ENCODE measurements at places on chromosomes 7 and 10.

GRCh38 chr10:5764422-5765297, 48.6 kb downstream of the GDI2 start:
- no peak for DNase-seq

- no peak for DNase-seq
Measured at GRCh38 chr7:129252128-129252527, 27.3 kb downstream of the AHCYL2 start.

DNA sequence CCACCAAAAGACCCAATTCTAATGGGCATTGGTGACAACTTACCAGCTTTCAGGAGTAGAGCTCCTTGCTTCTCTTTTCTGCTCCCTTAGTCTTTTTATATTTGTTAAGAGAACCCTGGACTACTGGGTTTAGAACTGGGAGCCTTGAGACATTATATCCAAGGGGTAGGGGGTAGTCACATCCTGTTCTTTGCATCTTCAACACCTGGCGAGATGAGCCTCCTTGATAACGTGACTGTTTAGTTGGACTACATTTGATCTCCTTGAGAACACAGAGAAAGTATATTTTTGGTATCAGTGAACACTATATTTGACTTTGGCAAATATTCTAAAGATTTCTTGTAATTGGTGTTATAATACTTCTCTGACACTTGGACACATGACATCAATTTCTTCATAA, 9.0 kb upstream of the SMNDC1 start:
- DNase-seq: no peak

- no peak for DNase-seq
Measured at GRCh38 chr7:100753750-100754149, 20.4 kb downstream of the ZAN start.

DNA sequence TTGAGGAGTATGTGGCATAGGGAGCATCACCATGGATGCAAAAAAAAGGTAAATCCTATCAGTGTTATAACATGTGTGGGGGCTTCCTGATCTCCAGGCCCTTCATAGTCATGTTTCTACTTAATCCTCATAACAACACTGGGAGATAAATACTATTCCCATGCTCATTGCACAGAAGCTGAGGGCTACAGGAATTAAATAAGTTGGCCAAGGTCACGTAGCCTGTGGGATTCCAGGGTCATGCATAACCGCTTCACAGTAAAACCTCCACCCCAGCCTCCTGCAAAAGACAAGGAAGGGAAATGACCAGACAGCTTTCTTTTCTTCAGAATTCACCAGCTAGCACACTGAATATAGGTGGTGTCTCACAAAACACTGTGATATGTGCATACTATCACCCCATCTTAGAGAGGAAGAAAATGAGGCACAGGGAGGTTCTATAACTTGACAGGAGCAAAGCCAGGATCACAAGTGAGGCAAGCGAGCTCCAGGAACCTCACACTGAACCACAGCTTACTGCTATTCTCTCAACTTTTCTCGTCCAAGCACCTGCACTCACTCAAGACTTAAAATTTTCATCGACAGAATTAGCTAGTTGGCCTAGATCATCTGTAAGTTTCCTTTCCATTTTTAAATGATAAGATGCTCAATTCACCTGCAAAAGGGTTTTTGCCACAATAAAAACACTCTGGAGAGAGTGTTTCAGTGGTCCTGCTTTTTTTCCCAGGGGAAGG, 13.4 kb downstream of the JAZF1 start:
- no peak for DNase-seq

DNA sequence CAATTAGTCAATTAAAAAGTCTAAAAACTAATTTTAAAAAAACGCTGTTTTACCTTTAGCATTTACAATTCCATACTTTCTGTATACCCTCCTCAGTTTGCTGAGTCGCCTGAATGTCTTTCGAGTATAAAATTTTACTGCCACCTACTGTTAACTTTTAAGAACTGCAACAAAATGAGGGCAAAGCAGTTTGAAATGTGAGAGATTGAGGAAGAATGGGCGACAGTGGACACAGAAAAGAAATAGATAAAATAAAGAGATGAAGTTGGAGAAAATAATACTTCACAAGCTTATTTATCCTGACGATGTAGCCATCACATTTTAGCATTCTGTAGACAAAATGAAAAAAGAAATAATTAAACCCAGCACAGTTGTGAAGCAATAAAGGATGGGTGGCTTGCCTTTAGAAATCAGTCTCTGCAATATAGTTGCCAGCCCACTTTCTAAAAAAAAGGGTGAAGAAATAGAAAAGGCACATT, 110.8 kb upstream of the PTN start:
- DNase-seq: no peak

DNA sequence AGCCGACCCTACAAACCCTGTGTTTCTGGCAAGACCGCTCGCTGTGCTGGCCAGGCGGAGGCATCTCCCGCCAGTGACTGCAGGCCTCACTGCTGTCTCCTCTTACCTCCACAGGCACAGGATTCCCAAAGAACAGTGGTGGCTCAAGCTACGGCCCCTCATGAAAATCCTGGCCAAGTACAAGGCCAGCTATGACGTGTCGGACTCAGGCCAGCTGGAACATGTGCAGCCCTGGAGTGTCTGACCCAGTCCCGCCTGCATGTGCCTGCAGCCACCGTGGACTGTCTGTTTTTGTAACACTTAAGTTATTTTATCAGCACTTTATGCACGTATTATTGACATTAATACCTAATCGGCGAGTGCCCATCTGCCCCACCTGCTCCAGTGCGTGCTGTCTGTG, 36.2 kb downstream of the PITRM1 start:
- DNase-seq: peak; percentile 72

DNA sequence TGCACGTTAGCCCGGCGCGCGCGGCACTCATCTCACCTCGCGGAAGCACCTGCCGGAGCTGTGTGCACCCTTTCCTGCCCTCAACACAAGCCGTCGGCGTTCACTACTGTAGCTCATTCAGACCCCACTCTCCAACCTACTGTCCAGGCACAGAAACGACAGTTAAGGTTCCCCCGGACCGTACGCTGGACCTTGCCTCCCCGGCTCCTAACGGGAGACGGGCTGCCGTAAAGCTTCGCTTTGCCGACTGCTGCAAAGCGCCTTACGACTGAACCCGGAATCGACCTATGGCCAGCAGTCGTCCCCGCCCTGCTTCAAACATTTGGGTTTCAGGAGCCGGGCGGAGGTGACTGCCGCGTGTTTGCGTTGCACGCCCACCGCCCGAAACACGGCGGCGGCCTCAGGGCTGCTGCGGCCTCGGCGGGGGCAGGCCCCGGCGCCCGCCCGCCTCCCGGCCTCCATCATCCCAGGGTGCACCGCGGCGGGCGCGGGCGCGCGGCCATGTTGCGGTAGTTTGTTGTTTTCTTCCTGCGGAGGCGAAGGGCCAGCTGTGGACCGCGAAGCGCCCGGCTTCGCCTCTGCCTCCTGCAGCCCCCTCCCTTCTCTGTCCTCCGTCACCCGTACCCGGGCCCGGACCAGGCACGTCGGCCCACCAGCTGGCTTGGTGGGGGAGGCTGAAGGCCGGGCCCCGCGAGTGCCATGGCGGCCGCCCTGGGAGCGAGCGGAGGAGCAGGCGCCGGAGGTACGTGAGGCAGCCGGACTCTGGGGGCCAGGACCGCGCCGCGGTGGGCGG, at the start of gene RBM33:
Gene RBM33 (plus strand): TSS at position 484 of the 793 bp plus-strand sequence. CDS start 216 bp downstream, at position 700.
- peak; percentile 87 for DNase-seq

DNA sequence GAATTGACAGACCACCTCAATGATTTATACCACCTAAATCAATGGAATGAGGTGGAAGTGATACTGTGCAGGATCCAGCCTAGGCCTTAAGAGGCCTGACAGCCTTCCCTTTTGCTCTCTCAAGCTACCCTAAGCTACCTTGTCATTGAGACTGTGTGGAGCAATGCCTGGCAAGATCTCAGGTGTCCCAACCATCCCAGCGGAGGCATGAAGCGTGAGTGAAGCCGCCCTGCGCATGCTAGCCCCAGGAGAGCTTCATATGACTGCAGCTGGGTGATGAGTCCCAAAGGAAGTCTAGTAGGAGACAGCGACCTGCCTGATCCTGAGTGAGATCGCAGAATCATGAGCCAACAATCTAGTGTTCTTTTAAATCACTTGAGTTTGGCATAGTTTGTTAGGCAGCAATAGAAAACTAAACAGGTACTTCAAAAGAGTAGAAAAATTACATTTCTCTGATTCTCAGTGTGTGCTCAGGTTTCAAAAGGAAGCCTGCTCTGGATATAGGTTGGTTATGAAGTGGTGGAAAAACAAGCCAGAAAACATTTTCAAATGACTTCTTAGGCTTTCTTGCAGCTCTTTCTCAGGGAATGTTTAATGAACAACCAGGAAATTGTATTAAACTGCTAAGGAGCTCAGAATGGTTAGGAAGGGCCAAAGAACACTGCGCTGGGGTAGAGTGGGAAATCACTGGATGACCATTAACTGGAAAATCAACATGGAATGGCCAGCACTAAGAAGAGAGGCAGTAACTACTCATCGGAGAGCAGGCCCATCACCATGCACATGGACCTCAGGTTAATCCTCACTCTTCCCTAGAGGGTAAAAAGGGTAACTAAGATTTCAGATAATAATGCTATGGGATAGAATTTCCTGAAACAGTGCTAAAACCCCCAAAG, 535.2 kb downstream of the PHTF2 start:
- DNase-seq: no peak

DNA sequence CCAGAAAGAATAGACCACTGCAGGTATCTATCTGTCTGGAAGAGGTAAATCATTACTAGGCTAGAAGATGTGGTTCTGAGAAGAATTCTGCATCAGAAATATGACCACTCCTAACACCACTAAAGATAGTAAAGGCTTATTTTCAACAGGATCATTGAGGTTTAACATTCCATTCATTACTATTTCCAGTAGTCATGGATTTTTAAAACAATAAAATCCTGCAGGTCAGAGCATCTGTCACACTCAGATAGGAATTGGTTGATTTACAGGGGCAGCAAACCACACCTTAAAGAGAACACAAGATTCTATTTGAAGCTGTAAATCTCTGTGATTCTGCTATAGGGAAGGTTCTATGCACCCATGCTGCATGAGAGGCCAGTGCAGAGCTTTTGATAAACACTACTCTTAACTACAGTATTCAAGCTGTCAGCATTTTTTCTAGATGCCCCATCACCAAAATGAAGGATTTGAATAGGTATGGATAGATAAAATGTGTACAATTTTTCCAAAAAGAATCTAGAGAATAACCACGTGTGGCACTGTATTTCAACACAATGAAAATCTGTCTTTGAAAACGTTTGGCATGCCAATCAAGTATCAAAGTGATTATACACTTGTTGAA, 14.6 kb downstream of the LRRC17 start:
- DNase-seq: no peak

DNA sequence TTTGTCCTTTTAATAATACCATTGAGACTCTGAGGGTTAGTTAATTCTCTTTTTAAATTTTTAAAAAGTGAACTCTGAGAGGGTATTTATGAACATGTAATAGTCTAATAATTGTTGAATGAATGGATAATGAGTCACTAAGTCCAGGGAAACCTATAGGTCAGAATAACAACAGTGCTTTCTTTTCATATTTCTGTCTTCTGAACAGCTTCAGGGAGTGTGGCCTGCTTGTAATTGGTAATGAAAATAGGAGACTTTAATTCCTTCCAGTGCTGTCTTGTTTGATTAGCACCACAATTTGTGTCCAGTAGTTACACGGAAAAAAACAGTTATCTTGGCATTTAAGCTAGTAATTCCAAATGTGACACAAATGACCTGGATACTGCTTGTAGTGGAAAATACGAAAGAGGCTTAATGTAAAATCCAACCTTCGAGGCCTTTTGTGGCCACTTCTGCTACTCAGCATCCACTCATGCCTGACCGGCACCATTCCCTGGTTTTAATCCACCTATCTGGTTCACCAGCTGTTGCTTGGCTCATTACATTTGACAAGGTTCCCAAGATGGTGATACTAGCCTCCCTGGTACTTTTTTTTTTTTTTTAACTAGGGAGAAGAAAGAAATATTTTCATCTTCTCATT, 149.3 kb upstream of the IMMP2L start:
- DNase-seq: no peak

DNA sequence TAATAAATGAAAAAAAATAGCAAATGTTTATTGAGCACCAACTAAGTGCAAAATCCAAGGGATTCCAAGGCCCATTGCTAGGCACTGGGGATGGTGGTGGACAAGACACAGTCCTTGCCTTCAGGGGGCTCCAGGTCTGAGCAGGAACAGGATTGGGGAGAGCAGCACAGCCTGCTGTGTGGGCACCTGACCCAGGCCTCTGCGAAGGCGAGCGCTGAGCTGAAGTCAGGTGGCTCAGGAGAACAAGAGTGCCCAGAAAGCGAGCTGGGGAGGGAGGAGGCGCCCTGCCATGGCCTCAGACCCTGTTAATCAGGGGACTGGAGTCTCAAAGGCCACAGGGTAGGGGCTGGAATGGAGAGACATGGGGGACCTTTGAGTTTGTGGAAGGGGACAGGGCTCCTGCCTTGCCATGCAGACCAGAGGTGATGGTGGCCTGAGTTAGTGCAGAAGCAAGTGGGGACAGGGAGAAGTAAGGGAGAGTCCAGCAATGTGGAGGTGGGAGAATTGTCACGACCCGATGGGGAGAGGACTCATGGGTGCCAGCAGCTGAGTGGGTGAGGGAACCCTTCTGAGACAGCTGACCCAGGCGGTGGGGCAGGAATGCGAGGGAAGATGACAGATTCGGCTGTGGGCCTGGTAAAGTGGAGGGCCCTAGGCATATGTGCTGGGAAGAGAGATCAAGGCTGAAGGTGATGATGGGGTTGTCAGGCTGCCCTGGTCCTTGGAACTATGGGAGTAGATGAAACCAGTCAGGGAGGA, 4.1 kb upstream of the ORAI2 start:
- DNase-seq: no peak

DNA sequence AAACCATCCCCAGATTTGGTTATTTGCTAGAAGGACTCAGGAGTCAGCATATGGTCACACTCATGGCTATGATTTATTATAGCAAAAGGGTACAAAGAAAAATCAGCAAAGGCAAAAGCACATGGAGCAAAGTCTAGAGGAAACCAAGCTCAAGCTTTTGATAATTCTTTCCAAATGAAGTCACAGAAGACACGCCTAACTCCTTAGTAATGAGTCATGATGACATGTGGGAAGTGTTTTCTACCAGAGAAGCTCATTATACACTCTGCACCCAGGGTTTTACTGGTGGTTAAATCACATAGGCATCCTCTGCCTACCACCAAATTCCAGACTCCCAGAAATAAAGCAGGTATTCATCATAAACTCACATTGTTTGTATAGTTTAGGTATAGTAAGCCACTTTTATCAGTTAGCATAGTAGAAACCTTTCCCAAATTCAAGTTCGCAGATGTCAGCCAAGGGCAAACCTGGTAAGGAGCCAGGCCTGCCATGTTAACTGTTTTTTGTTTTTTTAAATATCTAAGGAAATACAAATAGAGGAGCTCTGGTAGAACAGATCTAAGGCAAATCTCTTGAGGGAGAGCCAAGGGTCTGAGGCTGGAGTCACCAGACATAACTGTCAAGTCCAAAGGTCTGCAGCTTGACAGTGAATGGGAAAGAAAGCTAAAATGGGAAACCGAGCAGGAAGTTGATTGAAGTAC, 15.4 kb upstream of the HIBADH start:
- no peak for DNase-seq

DNA sequence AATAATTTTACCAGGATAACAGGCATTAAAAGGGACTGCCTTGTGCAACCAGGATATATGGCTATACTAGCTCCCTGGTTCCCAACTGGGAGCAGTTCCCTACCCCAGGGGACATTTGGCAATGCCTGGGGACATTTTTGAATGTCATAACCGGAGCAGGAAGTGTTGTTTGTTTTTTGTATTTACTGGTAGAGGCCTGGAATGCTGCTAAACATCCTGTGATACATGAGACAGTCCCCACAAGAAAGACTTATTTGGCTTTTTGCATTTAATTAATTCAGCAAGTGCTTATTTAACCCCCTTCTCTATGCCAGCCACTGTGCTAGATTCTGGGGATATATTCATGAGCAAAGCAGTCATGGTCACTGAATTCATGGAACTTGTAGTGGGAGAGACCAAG, 181.2 kb downstream of the BBS9 start:
- DNase-seq: no peak
